ENCODE measurements at places on chromosomes 3 and 15.

- DNase-seq: no peak
Observed at GRCh38 chr3:197015790-197016736, 13.6 kb downstream of the MELTF start.

DNA sequence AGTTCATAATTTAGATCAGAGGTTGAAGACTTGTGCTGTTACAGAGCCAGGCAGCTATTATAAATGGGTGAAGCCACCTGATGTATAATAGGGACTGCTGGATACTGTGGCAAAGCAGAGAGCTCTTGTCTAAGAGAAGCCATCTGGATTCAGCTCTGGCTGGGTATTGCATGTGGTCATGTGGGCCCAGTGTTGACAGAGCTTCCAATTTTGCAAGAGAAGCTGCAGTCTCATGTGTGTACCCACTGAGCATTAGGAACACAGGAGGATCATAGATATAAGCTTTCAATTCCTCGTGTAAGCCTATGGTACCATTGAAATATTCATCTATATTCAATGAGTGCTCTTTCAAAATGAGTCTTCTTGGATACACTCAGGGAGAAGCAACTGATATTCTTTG lies 303.9 kb upstream of the SLCO3A1 start:
- DNase-seq: no peak

DNA sequence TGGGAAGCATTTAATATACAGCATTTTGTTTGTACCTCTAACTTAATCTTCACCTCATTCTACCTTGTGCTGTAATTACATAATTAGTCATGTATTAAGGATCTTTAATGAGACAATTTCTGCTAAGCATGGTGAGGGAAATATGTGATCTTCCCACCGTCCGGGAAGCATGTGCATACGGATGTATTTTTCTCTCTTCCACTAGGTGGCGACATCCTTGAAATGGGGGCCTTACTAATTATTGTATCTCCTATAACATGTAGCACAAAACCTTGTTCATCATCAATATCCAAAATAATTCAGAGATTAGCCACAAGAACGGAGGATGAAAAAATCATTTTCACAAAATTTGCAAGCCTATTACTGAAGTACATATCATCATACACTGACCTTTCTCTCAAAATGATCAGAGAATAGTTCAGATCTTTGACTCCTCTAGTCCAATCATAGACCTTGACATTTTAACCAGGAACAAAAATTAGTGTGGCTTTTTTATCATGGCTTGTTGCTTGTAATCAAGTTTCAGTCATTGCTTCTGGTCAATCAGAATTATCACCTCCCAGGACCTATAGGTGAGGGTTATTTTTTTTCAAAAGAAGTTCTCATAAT lies 148.9 kb upstream of the GBE1 start:
- no peak for DNase-seq

DNA sequence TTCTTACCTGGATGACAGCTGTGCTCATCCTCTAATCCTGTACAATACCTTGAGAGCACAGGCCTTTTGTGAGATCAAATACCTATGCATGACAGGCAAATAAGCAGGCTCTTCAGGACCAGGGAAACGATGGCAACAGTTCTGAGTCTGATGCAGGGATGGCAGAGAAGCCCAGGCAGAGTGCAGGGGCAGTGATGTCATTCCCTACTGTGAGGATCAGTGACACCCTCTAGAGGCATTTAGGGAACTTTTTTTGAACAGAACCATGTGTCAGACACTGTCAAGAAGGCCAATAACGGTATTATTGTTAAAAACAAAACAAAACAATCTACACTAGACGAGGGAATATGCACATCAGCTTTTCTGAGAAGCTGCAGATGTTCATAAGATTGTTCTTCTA lies 314.8 kb upstream of the CTDSPL start:
- DNase-seq: no peak

GRCh38 chr3:31493149-31493548 lies 39.6 kb upstream of the STT3B start:
- DNase-seq: no peak

DNA sequence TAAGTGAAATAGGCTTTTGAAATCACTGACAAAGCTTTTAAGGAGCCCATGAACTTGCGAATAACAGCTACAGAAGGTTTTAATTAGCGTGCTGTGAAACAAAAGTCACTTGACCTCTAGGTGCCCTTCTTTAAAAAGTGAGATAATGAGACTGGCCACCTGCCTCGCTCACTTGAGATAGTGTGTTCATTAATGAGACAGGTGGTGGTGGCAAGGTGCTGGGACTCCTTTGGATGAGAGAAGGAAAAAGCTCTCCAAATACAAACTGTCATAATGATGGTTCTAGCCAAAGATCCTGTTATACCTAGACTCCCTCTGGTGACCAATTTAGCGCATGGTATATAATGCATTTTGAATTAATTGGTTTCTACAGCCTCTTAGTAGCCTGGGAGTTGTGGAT lies 22.7 kb upstream of the IREB2 start:
- no peak for DNase-seq

DNA sequence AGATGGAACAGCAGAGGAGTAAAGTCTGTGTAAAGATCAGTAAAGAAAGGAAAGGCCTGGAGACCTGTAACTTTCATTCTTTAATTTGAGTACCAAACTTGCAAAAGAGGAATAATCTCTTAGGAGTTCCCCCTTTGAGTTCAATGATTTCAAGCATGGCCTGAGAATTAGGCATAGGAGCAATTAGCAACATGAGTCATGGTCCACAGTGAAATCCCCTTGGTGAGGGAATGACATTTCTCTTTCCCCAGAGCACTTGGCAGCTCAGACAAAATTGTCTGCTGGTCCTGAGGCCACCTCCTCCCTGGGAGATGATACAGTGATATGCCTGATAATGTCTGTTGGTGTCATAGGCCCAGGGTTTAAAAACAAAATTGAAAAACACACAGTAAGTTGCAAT lies 81.4 kb upstream of the CRBN start:
- DNase-seq: no peak

GRCh38 chr3:190983875-190984274 lies 121.4 kb upstream of the GMNC start:
- no peak for DNase-seq

- DNase-seq: no peak
Observed at GRCh38 chr3:17782751-17783150, 40.3 kb upstream of the TBC1D5 start.

GRCh38 chr15:50873935-50874361 lies 34.5 kb upstream of the AP4E1 start:
- DNase-seq: no peak

GRCh38 chr3:16520970-16521881 lies 7.7 kb upstream of the RFTN1 start:
- DNase-seq: no peak

- DNase-seq: no peak
Observed at GRCh38 chr3:184746131-184747120, 34.6 kb upstream of the MAGEF1 start.

- DNase-seq: no peak
Observed at GRCh38 chr15:42137461-42138261, 18.8 kb downstream of the PLA2G4F start.

DNA sequence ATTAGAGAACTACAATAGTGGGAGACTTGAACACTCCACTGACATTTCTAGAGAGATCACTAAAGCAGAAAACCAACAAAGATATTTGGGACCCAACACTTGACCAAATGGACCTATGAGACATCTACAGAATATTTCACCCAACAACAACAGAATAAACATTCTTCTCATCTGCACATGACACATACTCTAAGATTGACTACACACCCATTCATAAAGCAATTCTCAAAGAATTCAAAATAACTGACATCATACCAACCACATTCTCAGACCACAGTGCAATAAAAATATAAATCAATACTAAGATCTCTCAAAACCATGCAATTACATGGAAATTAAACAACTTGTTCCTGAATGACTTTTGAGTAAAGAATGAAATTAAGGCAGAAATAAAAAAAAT lies 473.7 kb downstream of the LPP start:
- no peak for DNase-seq

DNA sequence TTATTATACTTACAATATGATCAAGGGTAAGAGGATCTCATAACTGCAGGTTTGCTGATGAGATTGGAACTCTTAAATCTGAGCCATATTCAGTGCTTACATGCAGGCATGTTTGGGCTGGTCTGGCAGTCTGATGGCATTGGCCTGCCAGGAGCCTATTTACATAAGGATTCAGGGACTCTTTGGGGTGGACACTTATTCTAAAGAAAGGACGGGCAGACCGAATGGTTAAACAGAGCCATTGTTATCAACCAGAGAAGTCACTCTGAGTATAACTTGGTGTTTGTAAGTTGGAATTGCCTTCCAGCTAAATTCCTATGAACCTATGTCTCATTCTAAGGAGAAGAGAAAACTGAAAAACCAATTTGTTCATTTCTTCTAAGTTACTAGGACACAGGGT lies 932.8 kb downstream of the IGSF11 start:
- no peak for DNase-seq

DNA sequence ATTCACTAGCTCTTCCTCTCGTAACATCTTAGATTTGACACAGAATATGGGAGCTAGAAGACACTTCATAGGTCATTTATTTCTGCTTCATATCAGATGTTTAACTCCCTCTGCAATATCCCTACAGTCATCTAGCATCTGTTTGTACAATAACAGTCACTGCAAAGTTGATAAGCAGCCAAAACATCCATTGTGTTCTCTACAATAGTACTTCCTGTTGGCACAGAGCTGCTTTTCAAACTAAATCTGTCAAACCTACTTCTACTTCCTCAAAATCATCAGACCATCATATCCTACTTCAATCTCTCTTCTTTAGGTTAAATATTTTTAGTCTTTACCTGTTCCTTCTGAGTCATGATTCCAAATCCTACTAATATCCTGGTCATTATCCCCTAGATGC lies 233.2 kb downstream of the FGF12 start:
- no peak for DNase-seq

DNA sequence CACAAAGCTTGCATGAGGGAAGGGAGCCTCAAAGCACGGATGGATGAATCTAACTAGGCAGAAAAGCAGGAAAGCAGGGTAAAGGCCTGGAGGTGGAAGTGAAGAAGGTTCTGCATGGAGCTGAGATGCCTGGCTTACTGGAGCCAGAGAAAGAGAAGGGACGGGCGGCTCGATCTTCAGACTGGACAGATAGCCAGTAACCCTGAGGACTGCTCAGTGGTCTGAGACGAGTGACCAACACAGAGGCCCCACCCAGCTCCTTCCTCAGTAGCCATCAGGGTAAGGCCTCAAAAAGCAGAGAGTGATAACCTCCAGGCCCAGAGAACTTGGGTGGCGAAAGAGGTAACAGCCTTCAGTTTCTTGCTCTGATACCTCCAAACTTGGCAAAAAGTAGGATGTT lies 6.4 kb downstream of the CLN6 start:
- DNase-seq: no peak

- DNase-seq: no peak
Observed at GRCh38 chr15:49154799-49155109, 645 bp downstream of the COPS2 start.

DNA sequence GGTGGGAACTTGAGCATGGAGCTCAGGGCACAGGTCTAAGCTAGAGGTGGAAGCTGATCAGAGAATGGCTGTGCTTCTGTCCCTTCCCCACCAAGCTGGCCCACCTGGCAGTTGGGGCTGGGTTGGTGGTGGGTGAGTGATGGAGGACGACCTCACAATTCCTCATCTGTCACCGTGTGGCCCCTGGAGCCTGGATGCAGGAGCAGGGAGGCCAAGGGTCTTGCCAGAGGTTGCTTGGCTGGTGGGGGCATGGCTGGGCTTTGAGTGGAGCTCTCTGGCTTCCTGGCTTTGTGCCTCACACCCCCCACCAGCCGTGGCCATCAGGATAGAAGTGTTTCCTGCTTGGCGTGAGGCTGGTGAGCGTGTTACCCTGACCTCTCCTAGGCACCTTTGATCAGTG lies 36.0 kb downstream of the FBLN2 start:
- DNase-seq: no peak

DNA sequence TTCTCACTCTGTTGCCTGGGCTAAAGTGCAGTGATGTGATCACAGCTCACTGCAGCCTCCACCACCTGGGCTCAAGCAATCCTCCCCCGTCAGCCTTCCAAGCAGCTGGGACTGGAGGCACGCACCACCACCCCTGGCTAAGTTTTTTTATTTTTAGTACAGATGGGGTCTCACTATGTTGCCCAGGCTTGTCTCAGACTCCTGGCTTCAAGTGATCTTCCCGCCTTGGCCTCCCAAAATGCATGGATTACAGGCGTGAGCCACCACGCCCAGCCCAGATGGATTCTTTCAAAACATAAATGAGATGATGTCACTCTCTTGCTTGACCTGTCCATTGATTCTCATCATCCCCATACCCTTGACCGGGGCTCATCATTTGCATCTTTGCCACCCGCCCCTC lies 72.6 kb upstream of the SLC6A6 start:
- no peak for DNase-seq

DNA sequence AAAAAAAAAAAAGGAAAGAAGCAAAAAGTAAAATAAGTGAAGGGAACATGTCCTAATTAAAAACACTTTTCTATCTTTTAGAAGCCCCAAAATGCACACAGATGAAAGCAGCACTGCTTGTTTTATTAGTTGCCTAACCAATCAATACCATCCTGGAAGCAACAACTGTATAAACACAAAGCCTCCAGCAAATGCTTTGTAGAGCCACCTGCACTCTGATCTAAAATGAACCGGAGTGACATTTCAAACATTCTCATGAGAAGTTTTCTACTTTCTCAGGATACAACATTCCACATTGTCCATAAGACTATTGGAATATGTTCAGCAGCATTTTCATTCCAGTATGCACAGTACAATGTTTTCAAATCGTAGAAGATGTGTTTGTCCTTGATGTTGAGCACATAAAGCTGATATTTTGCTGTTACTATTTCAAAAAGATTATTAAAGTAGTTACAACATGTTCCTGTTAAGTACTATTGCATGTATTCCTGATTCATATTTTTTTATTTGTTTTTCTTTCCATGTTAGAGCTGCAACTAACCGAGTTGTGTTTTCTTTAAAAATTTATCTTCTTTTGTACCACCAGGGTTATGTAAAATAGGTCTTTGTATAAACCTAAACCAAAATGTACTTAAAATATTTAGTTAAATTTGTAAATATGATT lies 50.3 kb upstream of the PLSCR5 start:
- DNase-seq: no peak

DNA sequence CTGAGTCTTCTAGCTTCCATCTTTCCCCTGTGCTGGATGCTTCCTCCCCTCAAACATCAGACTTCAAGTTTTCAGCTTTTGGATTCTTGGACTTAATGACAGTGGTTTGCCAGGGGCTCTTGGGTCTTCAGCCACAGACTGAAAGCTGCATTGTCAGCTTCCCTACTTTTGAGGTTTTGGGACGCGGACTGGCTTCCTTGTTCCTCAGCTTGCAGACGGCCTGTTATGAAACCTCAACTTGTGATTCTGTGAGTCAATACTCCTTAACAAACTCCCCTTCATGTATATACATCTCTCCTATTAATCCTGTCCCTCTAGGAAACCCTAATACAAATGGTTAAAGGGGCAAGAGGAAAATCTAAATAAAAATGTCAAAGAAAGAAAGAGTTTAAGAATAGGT lies 100.1 kb downstream of the ABI3BP start:
- DNase-seq: no peak

- peak; percentile 55 for DNase-seq
Observed at GRCh38 chr15:98850961-98851572, 156.5 kb downstream of the PGPEP1L start.
